Activated naive CD4-positive, alpha-beta T cell treated with anti-CD3 and anti-CD28 coated beads for 36 hours (primary cell): ENCODE measurements at places on chromosomes 1 and 21. TPM values are rescaled to one million over a fixed set of nuclear protein-coding genes. Genes with fewer than 3 reads are reported as not detected.

EFCAB14 gene
- 38.3 TPM for total RNA-seq

TSPEAR gene
- total RNA-seq: not detected

G0S2 gene
- 138 TPM for total RNA-seq

DNA sequence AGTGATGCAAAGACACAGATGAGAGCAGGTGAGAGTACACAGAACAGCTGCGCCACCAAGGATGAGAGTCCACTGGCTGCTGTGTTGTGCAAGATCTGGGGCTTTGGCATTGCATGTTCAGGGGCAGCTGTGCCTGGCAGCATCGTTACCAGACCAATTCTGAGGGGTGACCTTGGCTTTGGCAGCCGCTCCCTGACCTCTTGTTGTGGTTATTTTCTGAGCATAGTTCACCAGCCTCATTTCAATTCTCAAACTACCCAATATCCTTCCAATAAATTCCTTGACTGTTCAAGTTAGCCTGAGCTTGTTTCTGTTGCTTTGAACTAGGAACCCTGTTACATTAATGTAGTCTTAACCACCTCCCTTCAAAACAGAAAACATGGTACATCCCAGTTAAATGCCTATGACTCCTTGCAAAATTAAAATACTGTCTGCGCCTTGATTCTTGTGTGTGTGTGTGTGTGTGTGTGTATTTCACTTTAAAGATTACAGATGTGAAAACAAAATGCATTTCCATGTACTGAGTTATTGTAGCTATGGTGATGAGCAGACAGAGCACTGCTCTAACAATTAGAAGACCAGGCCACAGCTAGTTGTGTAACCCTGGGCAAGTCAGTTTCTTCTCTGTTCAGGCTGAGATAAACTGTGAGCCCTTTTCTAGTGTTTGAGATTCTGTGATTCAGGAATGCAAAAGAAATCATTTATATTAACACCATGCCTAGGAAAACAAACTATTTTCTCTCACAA is 106.3 kb upstream of the GUCA2B start:
- no peak for DNase-seq

- DNase-seq: no peak
These were observed 52.8 kb downstream of the SLX9 start for GRCh38 chr21:44992608-44993031.

DNA sequence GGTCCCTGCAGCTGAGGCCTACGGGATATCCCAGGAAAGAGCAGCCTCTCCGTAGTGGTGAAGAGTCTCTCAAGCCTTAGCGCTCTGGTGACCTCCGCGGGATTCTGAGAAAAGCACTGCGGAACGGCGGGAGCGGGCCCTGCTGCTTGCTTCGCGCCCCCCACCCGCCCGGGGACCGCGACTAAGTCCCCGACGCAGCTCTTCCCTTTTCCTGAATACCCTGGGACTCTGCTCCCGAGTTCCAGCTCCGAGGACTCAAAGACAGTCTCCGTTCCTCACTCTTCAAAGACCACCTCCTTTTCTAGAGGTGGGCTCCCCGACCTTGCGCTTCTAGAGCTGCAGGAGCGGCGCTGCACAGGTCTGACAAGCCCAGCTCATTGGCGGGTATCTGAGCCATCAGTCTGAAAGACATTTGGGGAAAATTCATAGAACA is 3.6 kb upstream of the PRRX1 start:
- no peak for DNase-seq

DNA sequence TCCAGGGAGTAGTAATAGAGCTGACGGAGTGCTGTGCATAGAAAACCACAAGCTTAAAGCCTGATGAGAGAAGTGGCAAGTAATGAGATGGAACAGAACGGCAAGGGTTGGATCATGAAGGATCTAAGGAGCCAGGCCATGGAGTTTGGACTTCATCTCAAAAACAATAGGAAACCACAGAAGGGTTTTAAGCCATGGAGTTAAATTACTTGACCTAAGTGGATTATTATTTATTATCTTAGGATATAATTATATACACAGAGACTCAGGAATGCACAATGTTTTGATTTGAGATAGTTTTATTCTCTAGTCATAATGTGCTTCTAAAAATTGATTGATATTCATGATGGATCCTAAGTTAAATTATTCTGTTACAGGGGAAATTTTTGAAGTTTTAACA is 242.4 kb downstream of the PLPP3 start:
- no peak for DNase-seq

- DNase-seq: no peak
These were observed 68.1 kb upstream of the EXO1 start for GRCh38 chr1:241779897-241780296.

DNA sequence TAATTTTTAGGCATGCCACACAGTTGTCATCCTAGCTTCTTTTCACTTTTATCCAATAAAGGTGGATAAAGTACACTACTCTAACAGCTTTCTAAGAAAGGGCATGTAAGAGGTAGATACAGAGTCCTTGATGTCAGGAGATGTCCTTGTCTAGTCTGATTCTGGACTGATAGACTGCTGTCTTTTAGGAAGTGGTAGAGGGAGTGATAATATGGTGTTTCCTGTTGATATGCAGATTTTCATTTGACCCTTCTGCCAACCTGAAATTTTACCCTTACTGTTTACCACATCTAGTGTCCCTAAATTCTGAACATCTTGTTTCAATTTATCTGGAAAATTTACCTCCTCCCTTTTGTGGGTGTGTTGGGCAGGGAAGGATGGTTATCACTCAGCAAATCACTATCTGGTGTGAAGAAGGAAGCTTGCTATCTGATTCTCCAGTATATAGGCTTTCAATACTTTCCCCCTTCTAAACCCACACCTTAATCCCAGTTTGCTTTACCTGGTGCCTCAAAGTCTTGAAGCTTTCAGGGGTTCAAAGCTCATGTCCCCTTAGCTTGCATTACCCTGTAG is 354.9 kb upstream of the SNX7 start:
- no peak for DNase-seq

DNA sequence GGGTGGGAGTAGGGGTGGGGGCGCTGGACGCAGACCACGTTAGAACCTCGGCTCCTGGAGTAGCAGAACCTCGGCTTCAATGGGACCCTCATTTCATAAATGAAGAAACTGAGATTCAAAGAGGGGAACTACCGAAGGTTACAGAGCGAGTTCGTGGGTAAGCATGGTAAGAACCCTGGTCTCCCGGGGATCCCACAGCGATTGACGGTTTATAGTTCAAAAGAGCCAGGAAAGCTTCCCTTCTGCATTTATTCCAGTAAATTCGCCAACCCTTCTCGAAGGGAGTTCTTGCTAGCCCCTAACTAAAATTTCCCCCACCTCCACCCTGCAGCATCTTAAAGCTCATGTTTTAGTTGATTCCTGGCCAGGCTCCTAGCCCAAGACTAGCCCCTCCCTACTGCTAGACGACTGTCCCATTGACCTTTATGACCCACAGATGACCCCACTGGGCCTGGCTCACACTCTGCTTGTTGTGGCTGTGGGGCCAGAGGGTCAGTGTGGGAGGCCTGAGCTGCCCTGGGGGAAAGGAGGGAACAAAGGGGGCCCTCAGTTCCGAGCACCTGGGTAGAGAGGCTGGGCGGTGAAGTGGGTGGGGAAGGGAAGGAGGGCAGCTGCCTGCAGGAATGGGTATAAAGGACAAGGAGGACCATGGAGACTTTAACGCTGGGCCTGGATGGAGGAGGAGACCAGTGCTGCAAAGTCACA is 558 bp upstream of the KIF21B start:
- DNase-seq: no peak

GRCh38 chr1:201539561-201540431 is 869 bp downstream of the NAV1 start:
- DNase-seq: peak; percentile 18

DNA sequence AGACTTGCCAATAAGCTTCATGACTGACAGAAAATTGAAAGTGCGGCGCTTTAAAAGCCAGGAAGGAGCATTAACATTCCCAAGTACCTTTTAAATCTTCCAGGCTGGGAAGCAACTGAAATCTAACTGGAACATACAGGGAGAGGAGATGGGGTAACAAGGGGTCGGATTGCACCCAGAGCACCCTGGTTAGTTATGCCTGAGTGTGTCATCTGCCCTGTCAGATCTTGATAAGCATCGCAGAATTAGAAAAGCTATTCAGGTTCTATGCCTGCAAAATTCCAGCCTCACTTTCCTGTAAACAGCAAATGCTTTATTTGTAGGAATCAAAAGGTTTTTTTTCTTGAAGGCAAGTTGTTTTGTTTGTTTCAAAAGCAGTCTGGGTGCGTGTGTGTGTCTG is 58.5 kb downstream of the SERBP1 start:
- no peak for DNase-seq

DNA sequence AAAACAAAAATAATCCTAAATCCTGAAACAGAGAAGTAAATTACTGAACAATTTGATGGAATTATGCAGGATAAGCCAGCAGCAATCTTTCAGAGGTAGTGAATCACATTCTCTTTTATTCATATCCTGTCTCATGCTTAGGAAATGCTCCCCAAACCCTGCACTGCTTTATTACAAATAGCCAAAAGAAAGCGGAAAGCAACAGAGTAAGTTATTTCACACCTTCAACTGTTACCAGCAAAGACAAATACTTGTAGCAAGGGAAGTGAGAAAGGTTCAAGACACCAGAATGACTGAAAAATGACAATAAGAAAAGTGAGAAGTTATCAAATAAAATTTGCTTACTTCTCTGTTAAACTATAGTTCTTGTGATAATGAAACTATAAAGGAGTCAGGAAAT is 6.2 kb downstream of the ZRANB2 start:
- DNase-seq: no peak

GRCh38 chr1:30382496-30382895 is 340.9 kb downstream of the MATN1 start:
- no peak for DNase-seq
